Naive thymus-derived CD8-positive, alpha-beta T cell (primary cell): ENCODE measurements at places on chromosomes 7 and 10. TPM values are rescaled to one million over a fixed set of nuclear protein-coding genes. Genes with fewer than 3 reads are reported as not detected.

SLC13A4 gene
- 0.13 TPM for polyA plus RNA-seq

TWIST1 gene
- not detected for polyA plus RNA-seq

TAF5 gene
- 1.3 TPM for polyA plus RNA-seq

SPDYE11 gene
- polyA plus RNA-seq: not detected

NPFFR1 gene
- polyA plus RNA-seq: not detected

CCDC146 gene
- 2.6 TPM for polyA plus RNA-seq

IDI2 gene
- polyA plus RNA-seq: not detected

DNA sequence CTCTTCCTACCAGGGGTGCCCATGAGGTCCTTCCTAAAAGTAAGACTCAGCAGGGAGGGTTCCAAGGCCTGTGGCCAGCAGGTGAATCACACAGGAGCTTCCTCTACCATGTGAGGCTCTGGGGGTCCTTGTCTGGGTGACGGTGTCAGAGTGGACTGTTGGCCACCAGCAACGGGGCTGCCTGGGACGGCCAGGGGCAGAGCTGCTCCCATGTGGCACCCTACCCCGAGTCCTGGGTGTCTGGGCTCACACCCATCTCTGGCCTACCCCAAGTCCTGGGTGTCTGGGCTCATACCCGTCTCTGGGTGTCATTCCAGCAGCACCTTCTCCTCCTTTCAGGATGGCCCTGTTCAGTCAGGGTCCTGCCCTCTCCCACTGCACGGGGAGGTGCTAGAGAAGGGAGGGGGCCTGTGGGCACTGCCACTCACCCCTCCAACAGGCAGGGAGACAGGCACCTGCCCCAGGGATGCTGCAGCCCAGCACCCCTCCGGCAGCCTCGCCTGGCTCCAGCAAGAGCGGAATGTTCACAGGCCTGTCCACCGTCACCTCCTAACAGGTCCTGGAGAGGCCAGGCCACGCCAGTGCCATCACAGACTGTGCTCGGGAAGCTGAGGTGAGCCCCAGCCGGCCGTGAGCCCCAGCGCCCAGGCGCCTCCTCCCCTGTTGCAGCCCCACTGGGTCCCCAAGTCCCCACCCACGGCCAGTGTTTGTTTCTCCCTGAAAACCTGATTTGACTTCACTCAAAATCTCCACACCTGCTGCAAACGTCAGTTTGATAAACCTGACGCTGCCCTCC lies 143.7 kb downstream of the PTPRN2 start:
- no peak overlapping the region for H3K4me3 ChIP-seq
- H3K27me3 ChIP-seq: peaks cover 19% of the 10 kb centered on the region
- H3K27ac ChIP-seq: no peak overlapping the region
- no peak for DNase-seq
- H3K36me3 ChIP-seq: no peaks in the 10 kb centered on the region
- H3K4me1 ChIP-seq: no peaks in the 10 kb centered on the region

GRCh38 chr10:110544958-110545537 lies 22.4 kb upstream of the SMC3 start:
- no peaks in the 10 kb centered on the region for H3K36me3 ChIP-seq
- no peak overlapping the region for H3K4me3 ChIP-seq
- no peak for DNase-seq
- no peak overlapping the region for H3K27ac ChIP-seq

DNA sequence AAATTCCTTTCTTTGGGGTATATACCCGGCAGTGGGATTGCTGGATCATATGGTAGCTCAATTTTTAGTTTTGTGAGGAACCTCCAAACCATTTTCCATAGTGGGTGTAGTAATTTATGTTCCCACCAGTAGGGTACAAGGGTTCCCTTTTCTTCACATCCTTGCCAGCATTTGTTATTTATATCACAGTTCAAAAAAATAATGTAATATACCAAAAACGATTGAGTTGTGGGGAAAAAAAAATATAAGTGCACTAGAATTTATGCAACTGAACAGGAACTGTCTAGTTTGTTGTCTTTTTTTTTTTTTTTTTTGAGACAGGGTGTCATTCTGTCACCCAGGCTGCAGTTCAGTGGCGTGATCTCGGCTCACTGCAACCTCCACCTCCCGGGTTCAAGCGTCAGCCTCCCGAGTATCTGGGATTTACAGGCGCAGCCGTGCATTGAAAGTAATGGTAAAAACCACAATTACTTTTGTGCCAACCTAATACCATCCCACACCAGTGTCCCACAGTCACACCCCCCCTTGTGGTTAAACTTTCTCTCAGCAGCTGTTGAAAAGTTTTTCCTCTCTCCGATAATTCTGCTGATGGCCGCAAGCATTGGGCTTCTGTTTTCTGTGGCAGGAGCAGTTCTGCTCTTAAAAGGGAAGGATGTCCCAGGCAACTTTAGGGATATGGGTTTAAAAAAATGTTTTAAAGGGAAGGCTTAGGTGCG lies 6.8 kb upstream of the LAT2 start:
- peaks cover 7% of the 10 kb centered on the region for H3K4me1 ChIP-seq
- peaks cover 1% of the 10 kb centered on the region for H3K27me3 ChIP-seq
- no peak for DNase-seq
- no peak overlapping the region for H3K27ac ChIP-seq
- H3K36me3 ChIP-seq: no peaks in the 10 kb centered on the region

- peak overlapping the region; percentile 93 for H3K4me3 ChIP-seq
- no peaks in the 10 kb centered on the region for H3K27me3 ChIP-seq
- H3K4me1 ChIP-seq: peaks cover 36% of the 10 kb centered on the region
- DNase-seq: peak; percentile 94
These were observed 2.2 kb downstream of the GNB2 start for GRCh38 chr7:100675581-100676350.

GRCh38 chr7:35729061-35729783 lies 34.3 kb upstream of the HERPUD2 start:
- DNase-seq: no peak
- H3K36me3 ChIP-seq: no peaks in the 10 kb centered on the region
- no peaks in the 10 kb centered on the region for H3K27me3 ChIP-seq
- peaks cover 26% of the 10 kb centered on the region for H3K4me1 ChIP-seq

DNA sequence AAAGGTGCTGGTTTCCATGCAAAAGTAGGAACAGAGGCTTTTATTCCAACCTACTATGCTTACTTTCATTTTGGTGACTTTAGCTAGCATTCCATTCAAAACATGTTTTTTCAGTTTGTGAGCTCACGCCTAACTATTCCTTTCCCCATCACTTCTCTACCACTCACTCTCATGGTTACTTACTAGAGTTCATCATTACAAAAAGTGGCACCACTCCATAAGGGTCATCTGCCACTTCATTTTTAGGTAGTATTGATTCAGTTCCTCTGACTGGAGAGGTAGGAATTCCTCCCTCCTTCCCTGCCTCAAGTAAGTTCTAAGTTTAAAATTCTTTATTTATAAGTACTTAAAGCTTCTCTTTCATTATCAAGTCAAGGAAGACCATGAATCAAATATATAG lies 543.1 kb downstream of the HTR7 start:
- H3K4me1 ChIP-seq: no peaks in the 10 kb centered on the region
- H3K4me3 ChIP-seq: no peak overlapping the region
- DNase-seq: no peak
- H3K36me3 ChIP-seq: no peaks in the 10 kb centered on the region

DNA sequence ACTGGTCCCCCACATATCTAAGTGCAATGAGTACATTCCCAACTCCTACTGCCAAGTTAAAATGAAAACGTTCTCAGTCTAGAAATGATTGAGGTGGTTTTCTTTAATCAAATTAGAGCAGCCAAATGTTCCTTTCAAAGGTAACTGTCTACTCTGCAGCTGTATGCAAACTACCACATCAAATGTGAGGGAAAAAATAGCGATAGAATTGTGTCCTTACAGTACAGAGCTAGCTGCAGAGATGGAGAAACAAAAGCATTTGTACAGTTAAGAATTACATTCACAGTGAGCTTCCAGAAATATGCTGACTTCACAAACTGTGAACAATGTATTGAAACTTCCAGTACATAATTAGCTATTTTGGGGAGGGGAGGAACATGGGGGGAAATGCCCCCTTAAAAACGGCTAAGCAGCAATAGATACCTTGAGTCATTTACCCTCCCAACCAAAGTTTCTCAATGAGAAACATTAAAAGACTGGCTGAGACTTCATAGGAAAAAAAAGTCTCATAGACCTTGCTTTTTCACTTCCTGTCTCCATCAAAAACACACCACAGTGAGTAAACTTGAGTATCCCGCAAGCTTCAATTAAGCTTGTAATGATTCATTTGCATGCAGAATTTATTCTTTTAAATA lies 22.9 kb downstream of the CDK6 start:
- no peak for DNase-seq
- H3K36me3 ChIP-seq: peaks cover 10% of the 10 kb centered on the region
- peaks cover 40% of the 10 kb centered on the region for H3K4me1 ChIP-seq
- peak overlapping the region; percentile 74 for H3K4me3 ChIP-seq
- H3K27ac ChIP-seq: no peak overlapping the region

DNA sequence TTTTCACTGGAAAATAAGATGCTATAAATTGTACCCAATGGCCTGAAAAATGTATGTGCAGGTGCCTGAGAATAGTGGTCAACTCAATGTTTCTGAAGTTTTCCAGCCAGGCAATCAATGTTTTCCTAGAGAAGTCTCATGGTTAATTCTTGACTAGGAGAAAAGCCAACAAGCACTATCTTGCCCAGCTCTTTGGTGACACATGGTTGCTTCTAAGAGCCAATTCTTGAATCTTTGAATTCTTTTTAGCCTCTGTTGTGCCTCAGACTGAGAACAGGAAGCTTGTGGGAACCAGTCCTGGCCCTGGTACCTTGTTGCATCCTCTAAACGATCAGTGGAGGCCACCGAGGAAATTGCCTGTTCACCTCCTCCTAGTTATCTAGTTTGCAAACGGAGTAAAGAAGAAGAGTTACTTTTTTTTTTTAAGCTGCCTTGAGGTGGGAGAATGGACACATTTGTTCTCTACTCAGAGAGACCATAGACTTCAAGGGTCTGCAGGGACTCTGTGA lies 144.0 kb upstream of the MKLN1 start:
- no peaks in the 10 kb centered on the region for H3K27me3 ChIP-seq
- no peak overlapping the region for H3K4me3 ChIP-seq
- no peaks in the 10 kb centered on the region for H3K36me3 ChIP-seq
- peak overlapping the region; percentile 44 for H3K27ac ChIP-seq
- peak; percentile 25 for DNase-seq

- H3K4me3 ChIP-seq: peak overlapping the region; percentile 11
- peaks cover 4% of the 10 kb centered on the region for H3K36me3 ChIP-seq
- no peak overlapping the region for H3K27ac ChIP-seq
- peaks cover 15% of the 10 kb centered on the region for H3K27me3 ChIP-seq
- DNase-seq: no peak
These were observed 357.5 kb downstream of the DNAJB6 start for GRCh38 chr7:157694376-157694665.

DNA sequence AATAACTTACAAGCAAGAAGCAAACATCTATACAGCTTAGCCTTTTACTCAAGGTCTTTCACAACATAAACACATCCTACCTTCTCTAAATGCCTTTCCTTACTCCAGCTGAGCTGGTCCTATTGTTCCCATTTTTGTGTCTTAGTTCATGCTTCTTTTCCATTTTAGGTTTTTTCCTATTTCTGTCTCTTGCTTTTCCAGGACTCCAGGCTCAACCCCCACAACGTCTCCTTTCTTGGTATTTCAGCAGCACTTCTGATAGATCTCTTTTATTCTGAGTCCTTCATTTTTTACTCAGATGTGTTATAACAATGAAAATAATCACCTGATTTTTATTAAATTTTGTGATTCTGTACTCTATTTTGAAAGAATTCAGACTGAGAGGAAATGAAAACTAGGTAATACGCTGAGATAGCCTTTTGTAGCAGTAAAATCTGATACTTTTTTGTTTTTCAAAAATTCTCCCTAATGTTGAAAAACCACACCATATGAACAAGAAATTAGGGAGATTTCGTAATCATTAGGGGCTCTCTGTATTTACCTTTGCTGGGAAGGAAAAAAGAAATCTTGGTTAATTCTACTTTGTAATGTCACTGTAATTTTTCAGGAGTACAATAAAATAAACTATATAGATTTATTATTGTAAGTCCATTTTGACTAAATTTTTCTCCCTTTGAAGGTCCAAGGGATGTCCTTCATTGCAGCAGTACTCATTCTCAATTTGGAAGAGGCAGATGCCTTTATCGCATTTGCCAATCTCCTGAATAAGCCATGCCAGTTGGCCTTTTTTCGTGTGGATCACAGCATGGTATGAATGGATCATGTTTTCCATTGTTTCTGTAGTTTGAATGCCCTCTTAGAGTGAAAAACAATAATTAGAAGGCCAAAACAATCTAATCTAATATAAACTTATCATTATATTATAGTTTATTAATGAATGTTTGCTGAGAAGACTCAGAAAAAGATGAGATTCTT lies 24.0 kb upstream of the HELLS start:
- no peak for DNase-seq
- no peaks in the 10 kb centered on the region for H3K36me3 ChIP-seq

DNA sequence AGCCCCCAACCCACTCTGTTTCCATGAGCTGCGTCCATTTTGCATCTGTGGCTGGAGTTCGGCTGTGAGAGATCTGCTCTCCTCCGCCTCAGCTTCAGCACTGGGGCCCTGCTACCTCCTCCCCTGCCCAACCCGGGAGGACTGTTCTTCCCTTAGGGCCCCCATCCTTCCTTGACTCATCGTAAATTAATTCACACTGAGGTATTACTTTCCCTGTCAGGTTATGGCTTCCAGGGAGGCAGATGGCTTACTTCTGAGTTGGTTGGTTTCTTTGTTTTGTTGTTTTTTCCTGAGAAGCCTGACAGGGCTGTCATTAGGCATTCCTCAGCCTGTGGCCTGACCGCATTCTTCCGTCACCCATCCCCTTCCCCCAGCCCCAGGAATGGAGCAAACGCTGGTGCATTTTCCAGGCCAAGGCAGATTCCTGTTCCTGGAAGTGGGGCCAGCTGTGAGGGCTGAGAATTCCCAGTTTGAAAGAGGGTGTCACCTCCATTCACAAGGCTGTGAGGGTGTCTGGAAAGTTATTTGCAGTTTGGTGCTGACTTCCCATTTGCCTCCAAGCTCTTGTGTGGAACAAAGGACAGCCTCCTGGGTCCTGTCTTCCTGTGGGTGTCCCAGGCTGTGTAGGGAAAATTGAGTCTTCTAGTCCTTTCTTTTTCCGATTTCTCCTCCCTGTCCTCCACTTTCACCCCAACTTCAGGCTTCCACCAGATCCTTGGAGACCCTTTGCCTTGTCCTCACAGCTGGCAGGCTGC lies 11.7 kb downstream of the CPA5 start:
- no peak overlapping the region for H3K27ac ChIP-seq
- H3K4me3 ChIP-seq: no peak overlapping the region
- peaks cover 8% of the 10 kb centered on the region for H3K4me1 ChIP-seq
- no peaks in the 10 kb centered on the region for H3K27me3 ChIP-seq
- peaks cover 9% of the 10 kb centered on the region for H3K36me3 ChIP-seq
